ENCODE measurements at places on chromosomes 6 and 20.

GRCh38 chr6:157182503-157183264 is 140.6 kb downstream of the TMEM242 start:
- no peak for DNase-seq

DNA sequence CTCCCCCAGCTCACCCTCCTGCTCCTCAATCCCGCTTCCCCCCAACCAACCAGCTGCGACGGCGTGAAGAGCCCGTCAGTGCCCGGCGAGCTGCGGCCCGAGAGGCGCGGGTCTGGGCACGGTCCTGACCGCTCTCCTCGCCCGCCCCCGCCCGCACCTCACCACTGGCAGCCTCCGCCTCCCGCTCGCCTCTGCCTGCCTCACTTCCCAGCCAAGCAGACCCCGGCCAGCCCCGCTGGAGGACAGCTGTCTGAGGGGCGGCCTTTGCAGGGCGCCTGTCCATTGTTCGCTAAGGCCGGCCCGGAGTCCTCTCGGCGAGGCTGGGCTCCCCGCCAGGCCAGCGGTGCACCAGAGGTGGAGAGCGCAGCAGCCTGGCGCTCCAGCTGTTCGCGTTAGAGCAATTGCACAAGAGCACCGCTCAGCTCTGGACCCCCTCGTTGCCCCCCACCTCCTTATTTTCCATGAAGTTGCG is 1.3 kb downstream of the SOBP start:
- DNase-seq: no peak

DNA sequence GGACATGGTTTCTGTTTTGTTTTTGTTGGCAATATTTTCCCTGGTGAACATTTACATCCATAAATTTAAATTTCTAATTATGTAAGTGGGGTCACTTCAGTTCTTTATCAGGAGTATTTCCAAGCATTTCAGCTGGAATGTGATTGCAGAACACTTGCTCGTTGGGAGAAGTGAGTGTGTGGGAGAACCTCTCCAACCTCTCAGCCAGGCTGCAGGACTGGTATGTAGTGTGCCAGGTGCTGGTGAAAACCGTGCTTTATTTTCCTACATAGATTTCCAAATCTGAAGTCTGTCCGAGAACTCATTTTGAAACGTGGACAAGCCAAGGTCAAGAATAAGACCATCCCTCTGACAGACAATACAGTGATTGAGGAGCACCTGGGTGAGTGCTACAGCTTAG is 6.3 kb downstream of the RPL7L1 start:
- DNase-seq: no peak

DNA sequence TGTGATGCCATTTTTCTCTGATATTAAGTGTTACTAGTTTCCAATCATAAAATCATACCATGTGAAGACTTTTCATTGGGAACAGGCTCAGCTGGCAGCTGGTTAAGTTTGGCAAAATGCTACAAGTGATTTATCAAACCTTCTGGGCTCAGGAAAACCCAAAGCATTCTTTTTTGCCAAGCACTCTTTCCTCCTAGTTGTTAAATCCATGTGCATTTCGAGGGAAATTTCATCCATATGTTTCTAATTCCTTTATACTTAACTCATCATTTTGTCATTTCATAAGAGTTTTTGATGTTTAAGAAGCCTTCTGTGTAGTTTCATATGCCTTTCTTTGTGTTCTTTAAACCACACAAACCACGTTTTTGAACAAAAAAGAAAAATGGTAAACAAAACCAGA is 217.6 kb upstream of the PDE10A start:
- DNase-seq: no peak

DNA sequence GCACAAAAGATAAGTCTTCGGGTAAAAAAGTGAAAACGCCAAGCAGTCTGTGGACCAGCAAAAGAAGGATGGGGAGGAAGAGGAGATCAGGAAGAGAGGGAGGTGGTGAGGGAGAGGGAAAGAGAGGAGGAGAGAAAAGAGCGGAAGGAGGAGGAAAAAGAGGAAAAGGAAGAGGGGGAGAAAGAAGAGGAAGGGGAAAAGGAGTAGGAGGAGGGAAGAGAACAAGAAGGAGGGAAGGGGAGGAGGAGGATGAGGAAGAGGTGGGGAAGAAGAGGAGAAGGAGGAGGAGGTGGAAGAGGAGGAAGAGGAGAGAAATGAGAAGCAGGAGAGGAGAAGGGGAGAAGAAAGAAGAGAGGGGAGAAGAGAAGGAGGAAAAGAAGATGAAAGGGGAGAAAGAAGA is 6.5 kb downstream of the LY86 start:
- DNase-seq: no peak

DNA sequence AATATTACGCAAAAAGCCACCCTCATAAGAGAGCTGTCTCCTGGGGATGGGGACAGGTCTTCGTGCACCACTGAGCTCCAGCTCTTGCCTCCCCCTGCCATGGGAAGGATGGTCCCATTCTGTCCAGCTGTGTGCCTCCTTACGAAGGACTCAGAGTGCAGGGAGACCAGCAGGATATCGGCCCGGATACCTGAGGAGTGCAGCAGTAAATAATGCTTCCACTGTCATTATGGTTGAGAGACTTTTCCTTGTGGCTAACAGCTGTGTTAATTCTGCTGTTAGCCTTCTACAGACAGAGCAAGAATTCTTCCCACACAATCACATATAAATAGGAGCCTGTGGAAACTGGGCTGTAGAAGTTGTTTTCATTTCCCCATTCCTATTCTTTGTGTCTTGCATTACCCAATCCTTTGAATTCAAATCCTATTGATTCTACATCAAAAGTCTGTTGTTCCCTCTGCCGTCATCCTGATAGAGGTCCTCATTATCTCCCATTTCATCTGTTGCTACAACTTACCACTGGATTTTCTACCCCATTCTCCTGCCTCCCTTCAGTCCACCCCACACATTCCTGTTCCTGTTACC is 364.6 kb upstream of the SOX4 start:
- no peak for DNase-seq

DNA sequence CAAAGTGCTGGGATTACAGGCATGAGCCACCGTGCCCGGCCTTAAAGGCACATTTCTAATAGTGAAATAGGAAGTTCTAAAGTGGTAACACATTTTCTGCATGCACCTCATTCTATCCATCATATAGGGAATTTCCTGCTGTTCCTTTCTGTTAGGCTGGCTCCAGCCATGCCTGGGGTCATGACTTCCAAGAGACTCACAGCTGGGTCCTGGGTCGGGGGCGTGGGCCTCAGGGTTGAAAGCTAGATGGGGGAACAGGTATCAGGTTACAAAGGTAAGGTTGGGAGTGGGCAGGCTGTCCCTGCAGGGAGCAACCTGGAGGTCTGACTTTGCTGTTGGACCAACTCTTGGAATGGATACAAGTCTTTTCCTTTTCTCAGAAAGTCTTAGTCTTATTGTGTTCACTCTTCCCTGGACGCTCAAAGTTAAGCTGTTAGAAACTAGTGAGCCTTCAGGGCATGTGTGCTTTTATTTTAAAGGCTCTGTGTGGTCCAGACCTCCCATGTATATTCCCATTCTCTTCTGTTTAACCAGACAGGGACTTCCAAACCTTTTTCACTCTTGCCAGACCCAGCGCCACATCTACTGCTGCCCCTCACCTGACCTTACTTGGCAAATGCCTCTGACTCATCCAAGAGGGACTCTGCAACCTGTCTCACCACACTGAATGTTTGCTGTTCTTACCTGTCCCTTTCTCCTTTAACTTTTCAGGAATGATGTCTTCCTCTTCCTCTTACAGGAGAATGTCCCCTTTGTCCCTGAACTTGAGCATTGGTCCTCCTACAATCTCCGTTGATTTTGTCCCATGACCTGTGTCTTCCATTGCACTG is 64.4 kb downstream of the TMEM170B start:
- no peak for DNase-seq

DNA sequence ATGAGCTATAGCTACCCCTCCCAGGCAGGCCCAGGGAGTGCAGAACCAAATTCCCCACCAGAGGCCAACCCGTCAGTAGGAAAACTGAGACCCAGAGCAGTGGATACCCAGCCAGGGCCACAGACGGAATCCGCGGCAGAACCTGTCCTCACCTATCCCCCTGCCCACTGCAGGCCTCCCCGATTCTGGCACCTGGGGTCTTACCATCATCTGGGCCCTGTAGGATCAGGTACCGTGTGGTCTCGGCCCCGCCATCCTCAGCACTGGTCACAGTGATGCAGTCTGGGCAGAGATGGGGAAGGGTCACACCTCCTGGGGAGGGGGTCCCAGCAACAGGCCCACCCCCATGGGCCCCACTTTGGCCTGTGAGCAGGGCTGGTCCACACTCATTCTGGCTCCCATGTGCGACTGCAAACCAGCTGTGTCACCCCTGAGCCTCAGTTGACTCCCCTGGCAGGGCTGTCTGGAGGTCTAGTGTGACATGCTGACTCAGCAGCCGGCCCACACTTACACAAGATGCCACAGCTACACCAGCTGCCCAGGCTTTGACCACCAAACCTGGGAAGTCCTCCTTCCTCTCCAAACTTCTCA is 3.8 kb downstream of the ZNF335 start:
- DNase-seq: no peak

DNA sequence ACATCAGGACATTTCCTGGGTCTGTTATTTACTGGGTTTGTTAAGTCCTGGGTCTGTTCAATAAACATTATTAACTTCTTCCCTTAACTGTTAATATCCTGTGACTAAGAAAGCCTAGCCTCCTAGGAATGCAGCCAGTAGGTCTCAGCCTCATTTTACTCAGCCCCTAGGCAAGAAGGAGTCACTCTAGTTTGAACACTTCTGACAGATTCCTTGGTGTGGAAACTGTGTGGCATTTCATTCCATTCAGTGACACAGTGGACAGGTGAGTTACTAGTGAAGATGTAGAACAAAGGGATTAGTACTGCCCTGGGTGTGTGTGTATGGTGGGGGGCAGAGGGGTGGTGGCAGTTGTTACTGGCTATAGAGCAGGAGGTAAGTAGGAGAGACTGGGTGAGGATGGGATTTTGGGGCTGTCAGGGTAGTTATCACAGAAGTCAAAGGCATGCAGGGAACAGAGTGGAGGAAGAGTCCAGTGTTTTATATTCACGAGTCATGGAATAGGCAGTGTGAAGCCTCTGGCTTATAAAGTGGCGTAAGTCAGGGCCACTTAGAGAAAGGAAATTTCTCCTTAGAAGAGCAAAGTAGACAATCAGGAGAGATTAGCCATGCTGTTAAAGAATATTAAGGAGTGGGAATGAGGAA is 28.4 kb downstream of the RNF182 start:
- no peak for DNase-seq

DNA sequence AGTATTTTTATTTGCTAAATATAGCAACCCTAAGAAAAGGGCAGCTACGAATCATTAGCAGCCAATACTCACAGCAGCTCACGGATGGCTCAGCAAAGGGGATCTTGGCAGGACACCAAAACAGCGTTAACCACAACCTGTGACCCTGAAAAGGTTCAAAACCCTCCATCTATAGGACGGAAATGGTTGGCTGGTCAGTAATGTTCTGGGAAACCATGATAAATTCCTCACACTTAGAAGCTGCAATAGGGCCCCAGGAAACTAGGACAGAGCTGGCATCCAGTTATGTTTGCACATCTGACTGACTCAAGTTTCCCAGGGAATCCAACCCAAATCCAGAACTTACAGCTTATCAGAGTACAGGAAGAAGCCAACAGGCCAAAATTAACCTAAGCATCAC is 30.9 kb upstream of the PTPRT start:
- DNase-seq: no peak

DNA sequence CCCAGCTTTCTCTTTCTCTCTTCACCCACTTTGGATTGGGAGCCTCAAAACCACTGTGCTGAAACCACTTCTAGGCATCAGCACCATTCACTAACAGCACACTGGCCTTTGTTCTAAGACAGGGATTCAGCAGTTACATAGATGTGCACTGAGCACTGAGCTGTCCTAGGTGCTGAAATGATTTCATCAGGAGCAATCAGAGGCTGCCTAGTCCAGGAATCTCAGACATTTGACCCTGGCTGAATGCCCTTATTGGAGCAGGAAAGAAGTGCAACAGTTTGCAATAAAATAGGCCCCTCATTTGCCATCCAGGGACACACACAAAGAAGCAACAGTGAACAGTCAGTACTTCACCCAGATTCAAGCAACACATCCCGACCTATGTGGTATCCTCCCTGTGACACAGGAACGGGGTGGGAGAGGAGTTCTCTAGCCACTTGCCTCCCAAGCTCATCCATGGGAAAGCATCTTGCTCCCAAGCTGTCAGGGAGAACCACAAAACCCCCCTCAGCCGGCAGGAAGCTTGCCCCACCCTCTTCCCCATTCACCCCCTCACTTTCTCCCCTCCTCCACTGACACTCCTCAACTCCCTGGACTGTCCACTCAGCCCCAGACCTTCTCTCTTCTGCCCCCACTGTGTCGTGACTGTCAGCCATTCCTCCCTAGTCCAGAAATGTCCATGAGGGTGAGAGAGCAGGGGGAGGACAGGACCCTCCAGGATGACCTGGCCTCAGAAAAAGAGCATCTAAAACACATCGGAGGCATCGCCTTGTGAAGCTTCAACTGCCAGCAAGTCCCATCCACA is 304.4 kb downstream of the PREX1 start:
- DNase-seq: no peak

DNA sequence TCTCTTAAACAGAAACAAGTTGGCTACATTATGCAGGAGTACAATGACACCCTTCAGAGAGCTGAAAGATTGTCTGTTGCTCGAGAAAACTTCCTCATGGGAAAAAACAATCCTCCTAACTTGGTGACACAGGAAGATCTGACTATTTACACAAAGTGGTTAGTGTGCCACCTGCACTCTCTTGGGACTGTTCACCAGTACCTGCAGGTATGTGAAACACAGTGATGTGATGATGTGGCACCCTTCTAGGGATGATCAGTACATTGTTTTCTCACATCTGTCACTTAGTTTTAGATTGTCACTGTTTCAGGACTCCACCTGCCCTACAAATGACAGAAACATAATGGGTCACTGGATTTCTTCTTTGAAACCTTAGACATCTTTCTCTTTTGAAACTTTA is 101.8 kb downstream of the CEP57L1 start:
- DNase-seq: no peak

DNA sequence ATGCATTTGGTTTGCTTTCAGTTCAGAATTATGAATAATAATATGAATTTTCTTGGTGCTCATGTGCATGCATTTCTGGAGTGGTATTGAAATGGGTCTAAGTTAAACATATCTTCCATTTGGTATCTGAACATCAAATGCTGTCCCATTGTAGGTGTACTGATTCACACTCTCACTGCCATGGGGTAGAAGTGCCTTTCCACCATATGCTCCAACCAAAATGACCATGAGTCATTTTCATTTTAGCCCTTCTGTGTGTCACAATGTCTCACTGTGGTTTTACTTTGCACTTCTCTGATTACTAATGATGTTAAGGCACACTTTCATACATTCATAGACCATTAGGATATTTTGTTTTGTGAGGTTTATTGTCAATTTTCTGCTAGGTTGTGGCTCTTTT is 211.9 kb downstream of the HAO1 start:
- no peak for DNase-seq

DNA sequence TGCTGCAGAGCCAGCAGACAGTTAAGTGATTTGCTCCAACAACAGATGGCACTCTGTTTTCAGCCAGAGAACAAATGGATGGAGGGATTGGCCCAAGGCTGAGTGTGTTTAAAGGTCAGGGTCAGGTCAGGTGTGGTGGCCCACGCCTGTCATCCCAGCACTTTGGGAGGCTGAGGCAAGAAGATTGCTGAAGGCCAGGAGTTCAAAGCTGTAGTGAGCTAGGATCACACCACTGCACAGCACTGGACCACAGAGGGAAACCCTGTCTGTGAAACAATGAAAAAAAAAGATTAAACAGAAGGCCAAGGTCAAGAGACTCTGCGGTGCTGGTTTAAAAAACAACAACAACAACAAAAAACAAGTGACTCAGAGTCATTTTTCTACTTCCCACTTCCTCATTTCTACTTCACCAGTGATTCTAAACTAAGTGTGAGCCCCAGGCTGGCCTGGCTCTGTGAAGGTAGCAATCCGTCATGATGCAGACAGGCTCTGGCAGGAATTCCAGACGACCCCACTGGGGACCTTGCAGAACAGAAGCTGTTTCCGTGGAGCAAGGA is 42.5 kb upstream of the ARMC2 start:
- no peak for DNase-seq
